ENCODE measurements at places on chromosomes 2 and 18.

DNA sequence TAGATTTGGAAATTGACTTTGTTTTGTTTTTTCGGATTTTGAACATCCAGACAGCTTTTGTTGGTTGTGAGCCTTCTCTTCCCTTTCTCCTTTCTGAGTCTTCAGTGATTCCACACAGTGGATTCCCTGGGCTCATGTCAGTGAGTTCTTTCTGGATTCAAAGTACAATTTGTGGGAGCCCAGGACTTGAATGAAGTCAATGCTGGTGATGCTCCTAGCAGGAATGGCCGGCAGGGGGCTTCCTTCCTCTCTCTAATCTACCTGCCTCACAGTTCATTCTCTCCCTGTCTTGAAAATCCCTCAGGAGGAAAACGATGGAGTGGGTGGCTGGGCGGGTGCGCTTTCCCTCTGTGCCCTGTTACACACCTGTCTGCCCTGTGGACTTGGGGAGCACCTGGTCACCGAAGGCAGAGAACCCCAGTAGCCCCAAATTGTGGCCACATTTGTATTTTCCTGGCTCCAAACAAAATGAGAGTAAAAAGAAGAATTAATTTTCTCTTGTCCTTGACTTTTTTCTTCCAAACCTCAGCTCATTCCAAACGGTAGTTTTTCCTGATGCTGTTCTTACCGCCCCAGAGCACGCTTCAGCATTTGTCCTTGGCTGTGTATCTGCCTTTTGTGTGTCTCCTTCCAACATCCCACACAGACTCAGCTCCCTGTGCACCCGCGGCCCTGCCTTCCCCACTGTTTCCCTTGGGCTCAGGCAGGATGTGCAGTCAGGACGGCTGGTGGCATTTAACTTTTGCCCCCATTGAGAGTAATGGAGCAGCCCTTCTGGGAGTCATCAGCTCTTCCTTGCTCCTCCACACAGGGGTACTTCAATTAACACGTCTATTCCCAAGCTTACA, 86.6 kb downstream of the MARCO start:
- peak; percentile 85 for DNase-seq

- DNase-seq = no peak
Measured at GRCh38 chr2:217741381-217741955, 261.3 kb downstream of the TNS1 start.

GRCh38 chr2:102420290-102420689, 2.7 kb upstream of the IL18RAP start:
- no peak for DNase-seq

- DNase-seq = peak; percentile 79
Measured at GRCh38 chr18:25743646-25744151, 346.7 kb downstream of the SS18 start.

GRCh38 chr2:56449002-56449431, 265.2 kb downstream of the CCDC85A start:
- peak; percentile 17 for DNase-seq

DNA sequence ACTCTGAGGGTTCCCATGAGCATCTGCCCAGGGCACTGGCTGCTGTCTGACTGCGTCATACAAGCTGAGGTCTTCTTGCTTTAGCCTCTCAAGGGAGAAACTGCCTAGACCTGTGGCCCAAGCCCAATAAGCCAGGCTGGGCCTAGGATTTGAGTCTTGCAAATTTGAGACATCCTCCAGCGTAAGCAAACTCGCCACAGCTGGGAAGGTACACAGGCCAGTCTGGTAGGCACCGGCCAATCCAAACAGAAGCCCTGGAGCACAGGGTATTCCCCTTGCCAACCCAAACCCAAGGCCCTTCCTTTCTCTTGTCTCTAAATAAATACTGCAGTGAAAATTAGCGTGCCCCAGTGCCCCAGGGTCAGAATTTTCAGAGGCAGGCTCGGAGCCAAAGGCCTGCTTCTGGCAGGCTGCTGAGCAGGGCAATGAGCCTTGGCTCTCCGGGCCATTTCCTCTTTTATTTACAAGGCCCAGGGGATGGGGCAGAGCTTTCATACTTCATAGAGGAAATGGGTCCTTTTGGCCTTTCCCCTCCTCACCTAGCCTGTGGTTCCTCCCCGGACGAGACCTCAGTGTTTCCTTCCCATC, 33.3 kb downstream of the POLR1A start:
- DNase-seq = no peak

GRCh38 chr2:145910416-145910815, 1390.5 kb upstream of the ZEB2 start:
- no peak for DNase-seq

DNA sequence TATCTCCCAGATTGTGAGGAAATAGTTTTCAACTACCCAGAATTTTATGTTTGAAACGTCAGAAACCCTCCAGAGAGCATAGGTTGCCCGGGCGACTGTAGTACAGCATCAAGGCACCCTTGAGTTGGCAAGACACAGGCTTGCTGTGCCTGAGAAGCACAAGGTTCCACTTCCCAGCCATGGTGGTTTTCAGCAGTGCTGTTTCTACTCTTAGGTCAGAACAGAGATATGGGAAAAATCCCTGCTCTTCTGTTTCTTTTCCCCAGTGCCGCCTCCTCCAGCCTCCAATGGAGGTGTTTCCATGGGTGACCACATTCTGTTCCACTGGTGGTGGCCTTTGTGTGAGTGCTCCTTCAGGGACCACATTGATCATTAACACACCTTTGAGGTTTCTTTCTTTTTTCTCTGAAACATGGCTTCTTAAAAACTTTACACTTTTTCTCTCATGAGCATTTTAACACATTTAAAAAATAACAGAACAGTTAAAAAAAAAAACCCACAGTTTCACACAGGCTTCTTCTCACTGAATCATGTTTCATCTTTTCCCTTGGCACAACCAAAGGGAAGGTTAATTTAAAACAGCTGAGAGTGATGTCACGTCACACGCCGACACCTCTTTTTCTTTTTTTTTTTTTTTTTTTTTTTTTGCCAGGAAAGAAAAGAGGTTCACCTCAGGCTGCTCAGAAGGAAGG, 229.3 kb upstream of the HDAC4 start:
- no peak for DNase-seq
